ENCODE measurements at places on chromosomes 3 and 15.

GRCh38 chr3:154981201-154981600, 98.9 kb upstream of the MME start:
- DNase-seq: no peak

DNA sequence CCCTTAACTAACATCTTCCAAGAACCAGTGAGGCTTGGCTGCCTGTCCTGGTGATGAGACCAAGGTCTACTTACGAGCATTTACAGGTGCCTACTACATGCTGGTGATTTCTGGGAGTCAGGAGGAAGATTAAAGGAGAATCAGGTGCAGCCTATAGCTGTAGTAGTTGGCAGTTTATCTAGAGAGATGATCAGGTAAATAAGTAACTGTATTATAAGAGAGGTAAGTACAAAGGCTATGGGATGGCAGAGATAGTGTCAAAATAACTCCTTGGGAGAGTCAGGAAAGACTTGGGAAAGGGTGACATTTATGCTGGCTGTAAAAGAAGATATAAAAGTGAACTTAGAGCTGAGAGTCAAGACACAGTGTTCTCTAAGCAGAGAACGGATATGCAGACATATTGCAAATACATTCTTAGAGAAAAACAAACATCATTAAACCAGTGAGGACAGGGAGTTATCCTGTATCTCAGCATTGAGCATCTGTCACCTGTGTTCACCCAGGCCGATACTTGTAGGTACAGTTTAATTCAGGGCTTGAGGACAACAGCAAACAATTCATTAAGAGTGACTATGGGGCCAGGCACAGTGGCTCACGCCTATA, 49.7 kb upstream of the ACP3 start:
- no peak for DNase-seq

GRCh38 chr15:70555713-70556112, 207.6 kb downstream of the UACA start:
- no peak for DNase-seq

DNA sequence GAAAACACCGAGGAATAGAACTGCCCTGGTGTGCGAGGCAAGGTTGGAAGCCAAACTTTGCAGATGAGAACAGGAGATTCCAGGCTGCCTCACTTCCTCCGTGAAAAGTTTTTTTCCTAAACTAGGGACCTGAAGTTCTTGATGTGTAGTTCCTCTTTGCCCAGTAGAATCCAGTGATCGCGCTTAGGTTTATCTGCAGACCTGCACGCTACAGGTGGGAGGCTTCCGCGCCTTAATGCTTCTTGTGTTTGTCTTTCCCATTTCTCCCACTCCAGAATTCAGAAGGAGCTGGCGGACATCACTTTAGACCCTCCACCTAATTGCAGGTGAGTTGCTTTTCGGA, 5.4 kb downstream of the UBE2E1 start:
- no peak for DNase-seq

GRCh38 chr3:127768346-127769008, 53.8 kb downstream of the MGLL start:
- no peak for DNase-seq

- DNase-seq: no peak
Measured at GRCh38 chr3:121490161-121490560, 55.6 kb downstream of the POLQ start.

- DNase-seq: no peak
Measured at GRCh38 chr3:124837730-124838186, 49.4 kb downstream of the ITGB5 start.

- no peak for DNase-seq
Measured at GRCh38 chr15:85886309-85886811, 91.6 kb upstream of the KLHL25 start.

GRCh38 chr15:70132139-70132538, 34.4 kb upstream of the TLE3 start:
- DNase-seq: no peak

- no peak for DNase-seq
Measured at GRCh38 chr3:78434801-78435200, 1333.0 kb downstream of the ROBO1 start.

- no peak for DNase-seq
Measured at GRCh38 chr15:50764461-50765194, 878 bp downstream of the SPPL2A start.

GRCh38 chr3:48226939-48227338, 3.6 kb downstream of the CAMP start:
- no peak for DNase-seq

- DNase-seq: no peak
Measured at GRCh38 chr3:123324880-123325765, 123.4 kb downstream of the SEC22A start.

- no peak for DNase-seq
Measured at GRCh38 chr15:52790941-52791751, 1.0 kb upstream of the ONECUT1 start.

DNA sequence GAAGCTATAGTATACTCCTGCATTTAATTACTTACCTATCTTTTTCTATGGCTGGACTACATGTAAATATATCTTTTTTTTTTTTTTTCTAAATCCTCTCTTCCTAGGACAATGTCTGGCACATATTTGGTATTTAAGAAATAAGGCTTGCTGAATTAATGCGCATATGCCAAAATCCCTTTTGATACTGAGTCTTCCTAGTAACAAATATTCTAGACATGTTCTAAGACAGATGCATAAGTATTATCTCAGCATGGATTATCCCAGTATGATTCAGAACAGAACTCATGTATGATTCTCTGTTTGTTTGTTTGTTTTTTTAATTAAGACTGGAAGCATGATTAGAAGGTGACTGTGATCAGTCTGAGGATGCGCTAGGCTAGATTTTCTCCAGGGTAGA, 249.8 kb upstream of the ZNF717 start:
- no peak for DNase-seq

- no peak for DNase-seq
Measured at GRCh38 chr15:71278989-71279756, 163.9 kb downstream of the THSD4 start.

- no peak for DNase-seq
Measured at GRCh38 chr15:47963265-47963664, 157.5 kb upstream of the SLC24A5 start.

DNA sequence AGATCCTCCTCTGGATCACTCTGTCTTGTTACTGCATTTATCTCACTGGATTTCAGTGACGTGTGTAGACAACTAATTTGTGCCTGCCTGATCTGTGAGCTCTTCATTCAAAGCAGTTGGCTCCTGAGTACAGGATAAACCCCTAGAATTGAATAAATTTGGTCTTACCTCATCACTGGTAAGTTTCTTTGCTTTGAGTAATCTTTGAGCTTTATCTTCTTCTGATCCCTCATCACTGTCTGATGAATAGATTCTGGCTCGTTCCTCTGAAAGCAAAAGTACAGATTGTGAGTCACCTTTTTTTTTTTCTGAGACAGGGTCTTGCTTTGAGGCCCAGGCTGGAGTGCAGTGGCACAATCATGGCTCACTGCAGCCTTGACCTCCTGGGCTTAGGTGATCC, 24.5 kb downstream of the LEO1 start:
- DNase-seq: no peak

- no peak for DNase-seq
Measured at GRCh38 chr3:194840661-194841514, 155.2 kb downstream of the FAM43A start.

DNA sequence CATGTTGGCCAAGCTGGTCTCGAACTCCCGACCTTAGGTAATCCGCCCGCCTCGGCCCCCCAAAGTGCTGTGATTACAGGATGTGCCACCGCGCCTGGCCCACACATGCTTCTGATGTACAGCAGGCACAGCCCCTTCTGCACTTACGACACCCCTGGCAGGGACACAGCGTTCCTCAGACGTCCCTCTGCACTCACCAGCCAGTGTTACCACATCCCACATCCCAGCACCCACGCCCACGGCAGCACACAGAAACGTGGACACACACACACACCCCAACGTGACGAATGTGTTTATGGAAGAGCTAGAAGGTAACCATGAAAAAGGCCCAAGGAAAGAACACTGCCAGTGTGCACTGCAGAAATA, 576 bp upstream of the RPAP1 start:
- no peak for DNase-seq

DNA sequence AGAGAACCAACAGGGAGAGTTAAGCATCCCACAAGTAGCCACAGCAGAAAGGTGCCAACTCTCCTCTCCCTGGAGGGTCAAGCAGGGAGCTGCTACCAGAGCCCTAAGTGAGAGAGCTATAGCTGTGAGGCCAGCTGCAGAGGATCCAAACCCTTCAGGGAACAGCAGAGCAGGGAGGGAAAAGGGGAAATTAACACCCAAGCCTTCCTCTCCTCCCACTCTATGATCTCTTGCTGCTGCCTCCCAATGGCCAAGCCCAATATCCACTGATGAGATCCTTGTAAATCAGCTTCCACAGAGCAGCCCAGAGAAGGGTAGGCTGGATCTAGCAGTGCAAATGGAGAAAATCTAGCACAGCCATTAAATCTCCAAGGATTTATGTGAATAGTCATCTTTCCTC, 68.2 kb upstream of the THBS1 start:
- no peak for DNase-seq

Data from stimulated activated CD4-positive, alpha-beta T cell treated with anti-CD3 and anti-CD28 coated beads, Interleukin-12 subunit alpha, Interleukin-12 subunit beta, amount 100 ng/mL, for 24 hours (primary cell).